ENCODE measurements at places on chromosomes 16 and 17.

GRCh38 chr17:47368262-47368661, 44.5 kb downstream of the EFCAB13 start:
- H3K4me3 ChIP-seq, result no peak overlapping the region
- H3K36me3 ChIP-seq, result no peaks in the 10 kb centered on the region
- no peak for DNase-seq
- H3K4me1 ChIP-seq, result no peaks in the 10 kb centered on the region
- H3K27ac ChIP-seq, result no peak overlapping the region

DNA sequence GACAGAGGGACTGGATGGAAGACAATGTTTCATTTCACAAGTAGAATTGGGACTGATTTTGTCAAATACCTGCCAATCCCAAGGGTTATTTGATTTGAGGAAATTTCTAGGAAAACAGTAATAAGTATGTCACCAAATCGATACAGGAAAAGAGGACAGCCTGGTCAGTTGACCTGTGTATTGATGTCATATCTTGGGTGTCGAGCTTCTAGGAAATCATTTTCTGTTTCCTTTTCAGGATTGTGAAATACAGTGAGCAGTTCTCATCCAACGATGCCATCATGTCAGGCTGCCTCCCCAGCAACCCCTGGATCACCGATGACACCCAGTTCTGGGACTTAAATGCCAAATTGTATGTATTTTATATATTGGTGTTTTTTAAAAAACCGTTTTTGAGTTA, 56.1 kb downstream of the RGS9 start:
- no peak overlapping the region for H3K27ac ChIP-seq
- H3K36me3 ChIP-seq, result peaks cover 7% of the 10 kb centered on the region
- H3K4me1 ChIP-seq, result peaks cover under 1% of the 10 kb centered on the region
- no peak for DNase-seq
- H3K4me3 ChIP-seq, result no peak overlapping the region

- no peak overlapping the region for H3K27ac ChIP-seq
- no peaks in the 10 kb centered on the region for H3K4me1 ChIP-seq
- DNase-seq, result no peak
- H3K36me3 ChIP-seq, result no peaks in the 10 kb centered on the region
Measured at GRCh38 chr16:55044201-55044975, 113.7 kb downstream of the IRX5 start.

GRCh38 chr17:46078675-46079074, 79.6 kb downstream of the STH start:
- H3K36me3 ChIP-seq, result peaks cover 41% of the 10 kb centered on the region
- H3K27me3 ChIP-seq, result no peaks in the 10 kb centered on the region
- peak overlapping the region; percentile 85 for H3K27ac ChIP-seq
- no peak overlapping the region for H3K4me3 ChIP-seq
- H3K4me1 ChIP-seq, result peaks cover 55% of the 10 kb centered on the region

DNA sequence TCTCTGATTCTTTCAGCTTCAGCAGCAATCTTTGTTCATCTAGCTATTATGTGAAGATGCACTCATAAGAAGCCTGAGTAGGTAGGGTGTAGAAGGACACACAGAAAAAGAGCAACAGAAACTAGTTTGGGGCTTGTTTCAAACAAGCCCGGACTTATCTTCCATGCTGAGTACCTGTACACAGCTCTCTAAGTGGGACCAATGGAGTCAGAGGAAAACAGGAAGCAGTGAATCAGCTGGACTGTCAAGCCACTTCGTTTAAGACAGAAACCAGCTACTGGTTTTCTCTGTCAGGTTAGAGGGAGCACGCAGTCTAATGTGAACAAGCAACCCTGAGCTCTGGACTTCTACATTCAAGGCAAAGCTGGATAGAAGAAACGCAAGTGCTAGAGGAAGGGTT, 16.0 kb downstream of the MAP2K6 start:
- no peak overlapping the region for H3K27ac ChIP-seq
- H3K4me1 ChIP-seq, result peaks cover 34% of the 10 kb centered on the region
- H3K4me3 ChIP-seq, result no peak overlapping the region
- H3K36me3 ChIP-seq, result peaks cover 4% of the 10 kb centered on the region
- H3K27me3 ChIP-seq, result no peaks in the 10 kb centered on the region

DNA sequence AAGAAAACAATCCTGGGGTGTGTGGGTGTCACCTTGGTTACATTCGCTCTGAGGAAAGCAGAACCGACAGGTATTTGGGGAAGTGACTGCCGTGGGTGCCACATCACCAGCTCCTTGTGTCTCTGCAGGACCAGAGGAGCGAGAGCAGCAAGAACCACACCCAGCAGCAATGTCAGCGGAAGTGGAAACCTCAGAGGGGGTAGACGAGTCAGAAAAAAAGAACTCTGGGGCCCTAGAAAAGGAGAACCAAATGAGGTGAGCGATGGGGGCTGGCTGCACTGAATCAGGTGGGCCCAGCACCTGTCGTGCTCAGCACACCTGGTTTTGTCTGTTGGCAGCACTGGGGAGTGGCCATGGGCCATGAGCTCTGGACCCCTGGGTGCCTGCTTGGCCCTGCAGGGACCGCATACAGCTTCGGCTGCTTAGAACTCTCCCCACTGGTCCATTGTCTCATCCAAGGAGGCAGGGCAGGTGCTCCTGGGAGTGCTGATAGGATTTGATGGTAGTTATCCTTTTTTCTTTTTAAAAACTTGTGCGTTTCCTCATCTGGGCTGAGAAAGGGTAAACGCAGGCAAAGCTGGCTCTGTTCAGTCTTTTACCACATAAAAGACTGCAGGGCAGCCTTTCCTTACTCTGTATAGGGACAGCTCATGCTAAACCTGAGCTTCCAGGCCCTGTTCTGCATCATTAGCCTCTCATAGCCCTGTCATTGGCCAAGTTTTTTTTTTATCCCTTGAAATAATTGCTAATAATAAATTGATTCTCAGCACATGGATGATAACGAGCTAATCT, 29.4 kb downstream of the HMOX2 start:
- H3K4me3 ChIP-seq, result peak overlapping the region; percentile 78
- peak; percentile 70 for DNase-seq
- H3K36me3 ChIP-seq, result peaks cover 41% of the 10 kb centered on the region
- H3K27ac ChIP-seq, result peak overlapping the region; percentile 97
- peaks cover 53% of the 10 kb centered on the region for H3K4me1 ChIP-seq

GRCh38 chr16:4548124-4548523, 8.0 kb upstream of the C16orf96 start:
- H3K27me3 ChIP-seq, result no peaks in the 10 kb centered on the region
- no peak overlapping the region for H3K27ac ChIP-seq
- peaks cover 3% of the 10 kb centered on the region for H3K4me1 ChIP-seq
- H3K36me3 ChIP-seq, result no peaks in the 10 kb centered on the region
- H3K4me3 ChIP-seq, result no peak overlapping the region
- no peak for DNase-seq

DNA sequence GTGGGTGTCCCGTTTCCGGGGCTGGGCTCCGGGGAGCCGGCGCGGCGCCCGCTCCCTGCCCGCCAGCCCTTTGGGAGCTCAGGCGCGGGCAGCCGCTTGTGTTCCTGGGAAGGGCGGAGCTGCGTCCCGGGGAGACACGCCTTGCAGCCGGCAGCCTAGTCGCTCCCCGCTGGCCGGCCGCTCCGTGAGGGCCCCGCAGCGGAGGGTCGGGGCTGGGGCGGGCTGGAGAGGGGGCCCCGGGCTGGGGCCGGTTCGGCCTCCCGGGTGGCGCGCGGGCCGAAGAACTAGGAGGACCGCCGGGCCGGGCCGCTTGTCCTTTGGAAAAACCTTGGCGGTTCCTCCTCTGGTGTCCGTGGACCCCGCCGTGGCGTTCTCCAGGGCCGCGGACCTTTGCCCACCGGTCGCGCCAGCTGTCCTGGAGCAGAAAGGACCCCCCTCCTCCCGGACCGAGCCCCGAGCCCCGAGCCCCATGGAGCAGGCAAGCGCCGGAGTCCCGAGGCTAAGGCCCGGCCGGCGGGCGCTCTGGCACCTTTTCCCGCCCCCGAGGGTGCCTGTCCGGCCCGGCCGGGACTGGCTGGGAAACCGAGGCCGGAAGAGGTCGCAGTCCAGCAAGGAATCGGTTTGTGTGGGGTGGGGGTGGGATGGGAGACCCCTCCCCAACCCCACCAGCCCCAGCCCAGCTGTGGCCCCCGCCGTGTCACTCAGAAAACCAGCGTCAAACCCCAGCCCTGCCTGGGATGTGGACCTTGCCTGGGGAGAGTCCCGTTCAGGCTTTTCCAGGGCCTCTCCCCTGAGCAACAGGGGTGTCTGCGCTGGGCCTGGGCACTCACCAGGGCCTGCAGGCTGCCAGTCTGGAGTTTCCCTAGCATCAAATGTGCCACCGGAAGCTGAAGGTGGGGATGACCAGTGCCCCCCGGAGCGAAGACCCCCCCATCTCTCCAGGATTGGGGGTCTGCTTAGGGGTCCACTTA, 6.8 kb upstream of the TBC1D3B start:
- peaks cover 47% of the 10 kb centered on the region for H3K4me1 ChIP-seq
- peaks cover 42% of the 10 kb centered on the region for H3K36me3 ChIP-seq
- H3K27ac ChIP-seq, result peak overlapping the region; percentile 98
- H3K27me3 ChIP-seq, result no peaks in the 10 kb centered on the region

DNA sequence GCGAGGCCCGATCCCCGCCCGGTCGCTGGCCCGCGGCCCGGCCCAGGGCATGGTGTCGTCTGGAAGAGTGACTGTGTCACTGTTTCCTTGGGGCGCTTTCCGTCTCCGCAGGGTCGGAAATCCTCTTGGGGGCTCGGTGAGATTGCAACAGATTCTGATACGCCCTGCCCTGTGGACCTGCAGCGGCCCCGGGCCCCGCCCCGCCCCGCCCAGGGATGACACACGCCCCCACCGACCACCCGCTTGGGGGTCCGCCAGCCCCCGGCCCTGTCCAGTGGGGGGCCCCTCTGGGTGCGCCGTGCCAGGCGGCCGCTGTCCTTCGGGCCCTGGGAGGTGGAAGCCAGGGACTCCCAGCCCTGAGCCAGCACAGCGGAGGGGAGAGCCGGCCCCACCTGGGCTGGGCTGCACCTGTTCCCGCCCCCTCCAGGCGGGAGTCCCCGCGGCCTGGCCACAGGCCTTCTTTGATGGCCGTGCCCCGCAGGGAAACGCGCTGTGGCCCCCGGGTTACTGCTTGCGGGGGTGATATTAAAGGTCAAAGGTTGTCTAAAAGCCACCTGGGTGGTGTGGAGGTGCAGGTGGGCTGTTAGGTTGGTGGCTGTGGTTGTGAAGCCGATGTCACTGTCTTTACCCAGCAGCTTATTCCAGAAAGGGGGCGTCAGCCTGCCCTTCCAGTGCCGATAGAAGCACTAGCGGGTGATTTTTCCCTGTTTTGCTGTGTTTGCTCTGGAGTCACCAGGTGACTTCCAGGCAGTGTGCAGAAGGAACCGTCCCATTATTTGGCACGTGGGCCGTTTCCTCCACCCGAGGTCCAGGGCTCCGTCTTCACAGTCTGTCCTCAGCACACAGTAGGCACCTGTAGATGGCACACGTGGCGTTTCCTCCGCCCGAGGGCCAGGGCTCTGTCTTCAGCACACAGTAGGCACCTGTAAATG, 752 bp downstream of the TBC1D24 start:
- H3K27ac ChIP-seq, result no peak overlapping the region
- peak overlapping the region; percentile 71 for H3K4me3 ChIP-seq
- H3K36me3 ChIP-seq, result no peaks in the 10 kb centered on the region
- H3K27me3 ChIP-seq, result peaks cover 19% of the 10 kb centered on the region
- peaks cover 26% of the 10 kb centered on the region for H3K4me1 ChIP-seq
